Activated T-cell treated with anti-CD3 and anti-CD28 coated beads, Interleukin-2, amount 50 U/mL, for 1 hour (primary cell): ENCODE measurements at places on chromosomes 7 and 10.

GRCh38 chr10:100468322-100468721 is 5.5 kb downstream of the WNT8B start:
- DNase-seq = no peak

DNA sequence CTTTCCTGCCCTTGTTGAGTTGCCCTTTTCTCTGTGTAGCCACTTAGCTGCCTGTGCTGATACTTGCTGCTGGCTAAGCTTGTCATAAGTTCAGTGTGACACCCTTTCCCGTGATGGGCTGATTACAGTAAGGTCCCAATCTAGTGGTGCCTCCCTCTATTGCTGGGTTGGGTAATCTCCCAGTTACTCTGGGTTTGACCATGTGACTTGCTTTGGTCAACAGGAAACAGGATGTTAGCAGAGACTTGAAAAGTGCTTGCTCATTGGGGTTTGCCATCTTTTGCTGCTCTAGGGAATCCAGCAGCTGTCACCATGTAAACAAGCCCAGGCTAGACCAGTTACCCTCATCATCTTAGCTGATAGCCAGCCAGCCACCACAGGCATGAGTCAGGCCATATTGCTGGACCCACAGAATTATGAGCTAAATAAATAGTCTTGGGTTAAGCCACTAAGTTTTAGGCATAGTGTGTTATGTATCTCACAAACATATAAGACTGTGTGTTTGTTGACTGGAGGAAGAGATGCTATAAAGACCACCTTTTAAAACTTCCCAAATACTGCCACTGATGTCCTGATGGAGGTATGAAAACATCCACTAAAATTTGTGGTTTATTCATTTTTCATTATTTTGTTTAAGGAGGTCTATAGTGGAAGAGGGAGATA is 4.0 kb upstream of the LEP start:
- DNase-seq = no peak

DNA sequence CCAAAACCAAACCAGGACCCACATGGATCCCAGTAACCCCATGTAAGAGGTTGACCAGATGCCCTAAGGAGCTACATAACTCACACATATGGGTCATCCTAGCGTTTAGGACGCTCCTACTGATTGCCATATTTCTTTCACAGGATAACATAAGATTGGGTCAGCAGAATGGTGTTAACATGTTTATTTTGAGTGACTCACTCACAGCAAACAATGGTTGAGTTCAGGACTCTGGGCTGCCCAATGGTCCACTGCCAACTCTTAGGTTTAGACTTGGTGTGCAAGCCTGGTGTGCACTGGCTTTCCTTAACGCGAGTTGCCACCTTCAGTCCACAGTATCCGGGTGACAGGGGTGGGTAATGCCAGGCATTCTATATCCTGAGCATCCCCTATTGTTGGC is 211.5 kb downstream of the GPAM start:
- no peak for DNase-seq

DNA sequence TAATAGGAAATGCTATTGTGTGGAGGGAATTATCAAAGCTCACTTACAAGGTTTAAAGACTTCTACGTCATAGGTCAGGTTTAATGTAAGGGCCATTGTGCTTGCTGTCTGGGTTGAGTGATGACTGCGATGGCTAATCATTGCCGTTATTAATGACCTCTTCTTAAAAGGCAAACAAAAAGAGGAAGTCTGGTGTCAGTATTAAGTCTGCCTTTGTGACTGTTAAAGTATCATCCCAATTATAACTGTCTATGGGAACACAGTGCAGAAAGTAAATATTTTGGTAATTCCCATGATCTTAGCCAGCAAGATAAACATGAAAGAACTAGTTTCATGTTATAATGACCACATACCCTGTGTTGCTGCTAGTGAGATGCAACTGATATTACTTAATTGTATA is 382.4 kb downstream of the BBS9 start:
- no peak for DNase-seq

DNA sequence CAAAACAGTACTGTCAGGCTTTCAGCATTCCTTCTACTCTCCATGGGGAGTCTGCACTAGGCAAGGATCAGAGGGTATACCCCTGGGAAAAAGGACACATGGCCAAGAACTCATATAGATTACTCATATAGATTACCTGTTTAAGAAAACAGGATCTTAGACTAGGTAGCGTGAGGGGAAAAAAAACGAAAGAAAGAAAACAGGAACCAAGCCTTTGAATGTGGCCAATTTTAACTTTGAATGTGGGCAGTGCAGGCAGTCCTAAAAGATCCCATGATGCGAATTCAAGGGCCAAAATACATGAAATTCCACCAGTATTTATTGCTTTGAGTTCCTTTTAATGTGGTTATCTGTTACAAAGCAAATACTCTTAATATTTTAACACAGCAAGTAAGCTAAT is 108.6 kb upstream of the TAC1 start:
- no peak for DNase-seq

DNA sequence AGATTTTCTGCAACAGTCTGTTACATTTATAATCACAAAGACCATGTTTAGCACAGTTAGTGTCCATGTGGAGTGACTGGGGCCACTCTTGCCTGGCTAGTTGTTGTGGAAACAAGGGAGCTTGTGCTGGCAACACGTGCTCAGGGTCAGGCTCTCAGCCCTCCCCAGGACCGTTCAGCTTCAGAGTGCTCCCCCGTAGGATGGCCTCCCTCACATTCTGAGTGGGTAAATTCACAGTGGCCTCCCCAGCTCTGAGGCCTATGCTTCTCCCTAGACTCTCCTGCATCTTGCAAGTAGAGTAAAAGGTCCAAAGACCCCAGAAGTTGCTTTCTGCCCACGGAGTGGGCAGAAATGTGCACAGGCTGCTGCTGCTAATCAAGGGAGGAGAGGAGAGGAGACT is 122.3 kb downstream of the ADCY1 start:
- no peak for DNase-seq

DNA sequence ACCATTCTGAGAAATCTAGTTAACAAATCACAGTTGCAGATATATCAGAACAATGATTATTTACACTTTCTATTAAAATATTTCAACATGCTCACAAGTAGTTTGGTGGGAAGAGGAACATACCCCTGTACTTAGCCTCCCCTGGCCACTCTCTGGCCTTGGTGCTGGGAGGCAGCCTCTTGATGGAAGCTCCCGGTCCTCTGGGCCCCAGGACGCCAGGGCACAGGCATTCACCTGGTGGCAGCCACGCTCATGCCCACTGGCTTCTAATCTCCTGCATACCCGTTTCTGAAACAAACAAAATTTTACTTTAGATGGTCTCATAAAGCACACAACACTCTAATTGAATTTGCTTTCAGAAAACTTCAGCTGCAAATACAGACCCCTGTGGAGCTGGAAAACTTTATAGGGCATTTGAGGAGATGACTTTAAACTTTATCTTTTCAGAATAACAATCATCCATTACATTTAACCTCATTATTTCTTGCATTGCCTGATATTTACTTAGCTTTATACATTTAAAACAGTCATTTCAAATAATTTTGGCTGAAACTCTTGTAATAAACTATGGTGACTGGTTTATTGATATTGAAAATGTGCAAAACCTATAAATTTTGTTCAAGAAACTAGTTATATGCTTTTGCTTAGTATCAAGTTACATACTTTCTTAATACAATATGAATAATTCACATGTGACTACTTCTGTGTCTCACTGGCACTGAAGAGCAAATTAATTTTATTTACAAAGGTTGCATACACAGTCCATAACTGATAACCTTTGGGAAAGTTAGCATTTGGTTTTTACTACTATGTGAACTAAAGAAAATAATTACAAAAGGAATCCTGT is 30.8 kb downstream of the C10orf143 start:
- DNase-seq = no peak

GRCh38 chr10:74822521-74823089 is 3.8 kb upstream of the KAT6B start:
- DNase-seq = no peak

DNA sequence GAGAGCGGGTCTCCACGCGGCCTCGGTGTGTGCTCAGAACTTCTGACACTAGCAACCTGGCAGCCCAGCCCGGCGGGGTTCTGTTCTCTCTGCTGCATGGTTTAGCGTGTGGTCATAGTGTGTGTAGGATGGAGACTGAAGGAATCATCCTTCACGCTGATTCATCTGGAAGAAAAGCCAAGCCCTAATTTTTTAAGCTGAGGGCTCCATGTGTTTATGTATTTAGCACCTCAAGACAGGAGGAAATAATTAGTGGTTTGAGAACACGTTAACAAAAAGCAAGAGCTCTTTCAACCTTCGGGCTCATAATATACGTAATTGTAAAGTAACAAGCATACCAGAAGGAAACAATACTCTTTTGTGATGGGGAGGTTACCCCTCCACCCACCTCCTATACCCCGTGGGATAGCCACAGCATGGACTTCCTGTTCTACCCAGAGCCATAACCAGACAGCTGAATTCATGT is 504.6 kb upstream of the MKI67 start:
- DNase-seq = no peak

- no peak for DNase-seq
Observed at GRCh38 chr7:46253520-46253919, 332.4 kb upstream of the IGFBP3 start.

DNA sequence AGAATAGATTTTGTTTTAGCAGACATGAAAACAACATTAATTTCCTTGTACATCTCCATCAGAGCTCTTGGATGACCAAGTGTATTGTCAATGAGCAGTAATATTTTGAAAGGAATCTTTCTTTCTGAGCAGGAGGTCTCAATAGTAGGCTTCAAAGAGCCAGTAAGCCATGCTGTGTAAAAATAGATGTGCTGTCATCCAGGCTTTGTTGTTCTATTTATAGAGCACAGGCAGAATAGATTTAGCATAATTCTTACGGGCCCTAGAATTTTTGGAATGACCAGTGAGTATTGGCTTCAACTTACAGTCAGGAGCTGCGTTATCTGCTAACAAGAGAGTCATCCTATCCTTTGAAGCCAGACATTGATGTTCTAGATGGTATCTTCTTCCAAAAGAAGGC is 19.0 kb downstream of the MINPP1 start:
- DNase-seq = no peak

- no peak for DNase-seq
Observed at GRCh38 chr10:1896153-1896552, 158.8 kb upstream of the ADARB2 start.

DNA sequence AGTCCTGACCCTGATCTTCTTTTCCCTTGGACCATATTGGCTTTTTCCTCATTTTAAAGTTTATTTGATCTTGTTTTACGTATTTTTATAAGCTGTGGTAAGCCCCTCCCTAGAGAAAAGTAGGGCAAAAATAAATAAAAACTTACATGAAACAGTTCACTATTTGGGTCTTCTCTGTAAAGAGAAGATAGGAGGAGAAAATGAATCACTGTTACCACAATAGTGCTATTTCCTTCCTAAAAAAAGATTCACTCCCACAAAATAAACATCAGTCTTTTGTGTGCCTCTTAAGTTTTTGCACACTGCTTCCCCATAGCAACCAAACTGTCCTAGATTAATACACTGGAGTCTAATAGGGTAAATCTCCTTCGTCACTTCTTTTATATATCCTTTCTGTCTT is 1.4 kb upstream of the SVIL start:
- no peak for DNase-seq

- DNase-seq = no peak
Observed at GRCh38 chr10:82827901-82828300, 952.9 kb downstream of the NRG3 start.

DNA sequence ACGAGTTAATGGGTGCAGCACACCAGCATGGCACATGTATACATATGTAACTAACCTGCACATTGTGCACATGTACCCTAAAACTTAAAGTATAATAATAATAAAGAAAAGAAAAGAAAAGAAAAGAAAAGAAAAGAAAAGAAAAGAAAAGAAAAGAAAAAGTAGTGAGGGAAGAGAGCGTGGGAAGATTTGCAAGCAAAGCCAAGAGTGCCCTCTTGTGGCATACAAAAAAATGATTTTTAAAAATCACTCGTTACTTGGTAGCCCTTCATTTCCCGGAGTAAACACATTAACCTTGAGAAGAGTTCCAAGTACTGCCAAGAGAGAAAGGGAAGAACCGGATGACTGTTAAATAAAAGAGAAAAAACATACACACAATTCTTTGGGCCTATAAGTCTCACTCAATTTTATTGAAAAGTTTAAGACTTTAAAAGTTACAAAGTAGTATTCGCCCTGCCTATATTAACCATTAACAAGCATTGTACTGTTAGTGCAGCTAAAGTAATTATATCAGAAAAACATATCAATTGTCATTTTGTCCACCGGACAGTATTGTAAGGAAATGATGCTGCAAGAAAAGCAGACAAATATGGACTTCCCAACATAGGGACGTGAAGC is 6.2 kb upstream of the CH25H start:
- no peak for DNase-seq

DNA sequence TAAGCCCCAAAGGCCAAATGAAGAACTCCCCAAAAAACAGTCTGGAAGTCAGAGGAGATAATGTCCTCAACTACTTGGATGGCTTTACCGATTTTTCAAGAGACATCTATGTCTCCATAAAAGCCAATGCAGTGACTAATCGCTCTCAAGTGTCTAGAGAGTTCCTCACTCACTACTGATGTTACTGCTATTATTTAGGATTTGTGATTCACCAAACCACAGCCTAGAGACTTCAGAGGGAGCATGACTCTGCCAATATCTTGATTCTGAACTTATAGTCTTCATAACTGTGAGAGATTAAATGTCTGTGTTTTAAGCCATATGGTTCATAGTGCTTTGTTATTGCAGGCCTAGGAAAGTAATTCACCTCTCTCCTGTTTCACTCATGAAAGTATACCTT is 160.2 kb downstream of the IPMK start:
- no peak for DNase-seq

DNA sequence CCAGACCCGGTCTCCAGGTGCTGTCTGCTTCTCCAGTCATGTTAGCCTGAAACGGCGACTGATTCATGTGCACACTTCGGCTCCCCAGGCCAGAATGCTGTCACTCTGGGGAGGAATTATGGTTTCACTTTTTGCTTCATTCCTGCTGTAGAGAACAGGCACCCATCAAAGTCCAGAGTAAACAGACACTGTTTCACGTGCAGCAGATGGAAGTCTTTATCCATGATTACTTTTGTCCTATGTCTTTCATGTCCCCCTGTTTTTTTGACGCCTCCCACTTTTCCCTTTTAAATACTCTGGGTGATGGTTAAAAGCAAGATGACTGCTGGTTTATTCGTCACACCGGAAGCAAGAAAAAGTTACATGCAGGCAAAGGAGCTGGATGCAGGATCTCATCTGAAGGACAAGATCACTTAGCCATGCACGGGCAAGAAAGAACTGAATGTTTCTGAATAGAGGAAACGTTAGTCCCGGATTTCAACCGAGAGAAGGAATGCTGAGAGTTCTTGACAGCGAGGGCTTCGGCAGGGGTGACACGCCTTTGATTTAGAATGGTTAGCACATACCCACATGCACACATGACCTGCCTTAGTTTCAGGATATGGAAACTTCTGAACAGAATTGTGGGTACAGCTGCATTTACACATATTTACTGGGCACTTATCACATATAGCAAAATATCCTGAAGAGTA is 250.0 kb upstream of the KLF6 start:
- DNase-seq = no peak

DNA sequence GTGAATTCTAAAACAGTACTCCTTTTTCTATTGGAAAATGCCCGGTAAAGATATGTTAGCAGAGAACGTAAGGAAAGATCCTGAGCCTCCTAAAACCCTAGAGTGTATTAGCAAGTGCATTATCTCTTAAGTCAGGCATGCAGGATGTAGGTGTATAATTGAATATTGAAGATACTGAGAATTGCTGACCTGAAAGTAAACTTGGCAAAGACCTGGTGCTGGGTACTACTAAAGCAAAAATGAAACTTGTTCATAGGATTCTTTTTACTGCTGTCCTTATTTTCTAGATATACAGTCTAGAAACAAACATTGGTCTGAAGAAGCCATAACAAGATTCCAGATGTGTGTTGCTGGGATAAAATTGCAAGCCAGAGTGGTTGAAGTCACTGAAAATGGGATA is 18.8 kb upstream of the VWA2 start:
- DNase-seq = no peak

- no peak for DNase-seq
Observed at GRCh38 chr10:17181110-17181509, 20.4 kb downstream of the TRDMT1 start.
